ENCODE measurements at places on chromosomes 3 and 15. TPM values are rescaled to one million over a fixed set of nuclear protein-coding genes. Genes with fewer than 3 reads are reported as not detected.
A peak's percentile ranks its signal among the peaks of the same experiment; 100 is the strongest.

DNA sequence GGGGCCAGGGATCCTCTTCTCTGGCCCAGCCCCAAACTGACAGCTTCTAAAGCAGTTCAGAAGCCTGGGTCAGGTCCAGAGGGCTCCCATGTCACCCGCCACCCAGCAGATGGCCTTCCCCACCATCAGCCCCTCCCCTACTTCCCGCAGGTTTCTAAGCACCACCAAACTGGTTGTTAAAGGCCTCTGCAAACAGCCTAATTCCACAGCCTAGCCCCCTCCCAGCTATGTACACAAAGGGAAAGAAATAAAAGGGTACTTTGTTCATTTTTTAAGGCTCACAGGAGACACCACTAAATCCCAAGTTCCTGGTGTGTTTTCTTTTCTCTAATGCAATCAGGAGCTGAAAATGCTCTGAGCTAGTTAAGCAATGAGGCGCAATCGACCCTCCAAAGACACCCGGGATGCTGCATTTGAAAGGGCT lies 30.6 kb downstream of the PLCH1 start:
- DNase-seq, result peak; percentile 81

The DAZL gene
- total RNA-seq, result not detected

DNA sequence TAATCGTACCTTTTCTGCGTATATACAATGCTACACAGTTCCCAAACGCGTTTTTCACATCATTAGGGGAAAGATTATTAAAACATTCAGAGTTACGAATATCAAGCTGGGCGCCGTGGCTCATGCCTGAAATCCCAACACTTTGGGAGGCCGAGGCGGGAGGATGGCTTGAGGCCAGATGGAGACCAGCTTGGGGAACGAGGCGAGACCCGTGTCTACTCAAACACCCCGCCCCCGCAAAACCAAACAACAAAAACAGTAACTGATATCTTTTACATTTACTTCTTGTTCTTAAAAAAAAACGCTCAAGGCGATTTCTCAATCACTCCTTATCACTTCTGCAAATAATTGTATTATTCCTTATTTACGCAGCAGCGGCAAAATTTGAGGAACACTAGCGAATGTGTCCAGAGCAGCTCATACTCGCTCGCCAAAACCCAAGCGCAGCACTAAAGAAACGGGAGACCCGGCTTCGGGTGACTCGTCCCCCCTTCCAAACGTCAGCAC lies 1.2 kb downstream of the ZBTB11 start:
- no peak for DNase-seq

The FXR1 gene
- total RNA-seq, result 126 TPM

- no peak for DNase-seq
Measured at GRCh38 chr3:61454006-61454585, 107.3 kb upstream of the PTPRG start.

GRCh38 chr3:150547045-150547741 lies 606 bp downstream of the EIF2A start:
- DNase-seq, result no peak

DNA sequence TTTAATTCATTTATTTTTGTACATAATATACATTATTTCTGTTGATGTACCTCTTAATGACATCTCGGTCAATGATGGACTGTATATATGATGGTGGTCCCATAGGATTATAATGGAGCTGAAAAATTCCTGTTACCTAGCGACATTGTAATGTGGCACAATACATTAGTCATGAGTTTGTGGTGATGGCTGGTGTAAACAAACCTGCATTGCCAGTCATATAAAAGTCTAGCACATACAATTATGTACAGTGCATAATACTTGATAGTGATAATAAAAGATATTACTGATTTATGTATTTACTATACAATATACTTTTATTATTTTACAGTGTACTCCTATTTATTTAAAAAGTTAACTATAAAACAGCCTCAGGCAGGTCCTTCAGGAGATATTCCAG lies 15.1 kb downstream of the TTC14 start:
- no peak for DNase-seq

DNA sequence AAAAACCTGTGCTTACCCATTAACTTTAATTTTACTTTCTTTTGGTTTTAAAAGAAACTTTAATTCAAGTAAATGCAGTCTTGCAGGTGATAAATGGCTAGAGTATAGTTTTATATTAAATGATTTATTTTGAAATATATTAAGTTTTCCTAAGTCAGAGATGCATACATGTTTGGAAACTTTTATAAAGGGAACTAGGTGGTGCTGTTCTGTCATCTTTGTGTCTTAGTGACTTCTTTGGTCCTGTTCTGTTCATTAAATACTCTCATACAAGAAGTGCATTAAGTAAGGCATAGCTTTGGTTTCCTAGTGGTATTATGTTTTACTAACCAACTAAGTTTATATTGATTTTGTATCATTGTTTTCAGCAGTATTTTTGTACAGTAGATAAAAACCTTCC lies 15.6 kb downstream of the CADM2 start:
- no peak for DNase-seq
